ENCODE measurements at places on chromosomes 16 and 17. TPM values are rescaled to one million over a fixed set of nuclear protein-coding genes. Genes with fewer than 3 reads are reported as not detected.

Gene TEKT5
- total RNA-seq = not detected

Gene SMTNL2
- total RNA-seq = not detected

Gene MYOCD
- 11.9 TPM for total RNA-seq

GRCh38 chr16:12742741-12743140, 60.9 kb downstream of the CPPED1 start:
- no peaks in the 10 kb centered on the region for H3K27me3 ChIP-seq
- no peak overlapping the region for H3K4me3 ChIP-seq
- no peak for DNase-seq
- H3K27ac ChIP-seq = no peak overlapping the region
- no peaks in the 10 kb centered on the region for H3K4me1 ChIP-seq

DNA sequence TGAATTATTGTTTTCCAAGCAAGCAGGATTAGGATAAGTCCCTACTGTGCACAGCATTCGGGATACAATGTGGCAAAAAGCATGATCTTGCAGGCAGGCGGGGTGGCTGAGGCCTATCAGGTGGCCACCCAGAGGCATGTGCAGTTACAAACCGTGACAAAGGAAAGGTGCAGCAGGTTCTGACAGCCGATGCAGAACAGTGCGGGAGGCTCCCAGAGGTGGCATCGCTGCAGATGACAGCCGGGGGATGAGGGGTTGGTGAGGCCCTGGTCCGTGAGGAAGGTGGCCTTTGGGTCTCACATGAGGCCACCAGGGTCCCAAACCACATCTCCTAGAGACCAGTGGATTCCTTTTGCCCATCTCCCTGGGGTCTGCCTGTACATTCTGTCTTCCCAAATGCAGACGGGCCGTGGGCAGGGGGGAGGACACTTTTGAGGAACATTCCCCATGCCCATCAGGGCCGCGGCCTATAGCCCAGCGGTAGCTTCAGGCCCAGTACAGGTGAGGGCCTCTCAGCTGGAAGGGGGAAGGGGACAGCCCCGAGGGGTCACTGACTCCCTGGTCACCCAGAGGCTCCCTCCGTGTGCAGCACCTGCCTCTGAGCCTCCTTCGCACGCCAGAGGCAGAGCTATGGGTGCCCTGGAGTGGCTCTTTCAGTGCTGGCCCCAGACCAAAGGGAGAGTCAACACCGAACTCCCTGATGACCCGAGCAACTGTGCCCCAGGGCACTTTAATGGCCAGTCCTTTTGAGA, 85.1 kb downstream of the SOCS1 start:
- peaks cover 38% of the 10 kb centered on the region for H3K36me3 ChIP-seq
- no peak overlapping the region for H3K4me3 ChIP-seq
- H3K4me1 ChIP-seq = no peaks in the 10 kb centered on the region
- H3K27ac ChIP-seq = no peak overlapping the region

DNA sequence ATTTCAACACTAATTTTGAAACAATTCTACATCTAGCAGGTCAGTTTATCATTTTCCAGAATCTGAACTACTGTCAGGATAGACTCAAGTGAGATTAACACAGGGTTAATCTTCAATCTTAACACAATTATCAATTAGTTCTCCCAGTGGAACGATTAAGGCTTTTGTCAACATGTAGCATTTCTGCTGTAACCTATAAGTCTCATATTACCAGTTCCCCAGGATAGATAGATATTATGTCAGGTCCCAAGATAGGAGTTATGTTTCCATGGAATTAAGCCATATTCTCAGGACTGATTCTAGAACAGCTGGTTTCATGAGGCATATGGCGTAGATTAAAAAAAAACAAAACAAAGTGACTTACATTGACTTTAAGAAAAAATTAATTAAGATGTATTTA, 4.4 kb upstream of the FBF1 start:
- no peak overlapping the region for H3K4me3 ChIP-seq
- H3K36me3 ChIP-seq = peaks cover 25% of the 10 kb centered on the region
- no peak overlapping the region for H3K27ac ChIP-seq
- H3K4me1 ChIP-seq = peaks cover 14% of the 10 kb centered on the region
- no peaks in the 10 kb centered on the region for H3K27me3 ChIP-seq
- no peak for DNase-seq

DNA sequence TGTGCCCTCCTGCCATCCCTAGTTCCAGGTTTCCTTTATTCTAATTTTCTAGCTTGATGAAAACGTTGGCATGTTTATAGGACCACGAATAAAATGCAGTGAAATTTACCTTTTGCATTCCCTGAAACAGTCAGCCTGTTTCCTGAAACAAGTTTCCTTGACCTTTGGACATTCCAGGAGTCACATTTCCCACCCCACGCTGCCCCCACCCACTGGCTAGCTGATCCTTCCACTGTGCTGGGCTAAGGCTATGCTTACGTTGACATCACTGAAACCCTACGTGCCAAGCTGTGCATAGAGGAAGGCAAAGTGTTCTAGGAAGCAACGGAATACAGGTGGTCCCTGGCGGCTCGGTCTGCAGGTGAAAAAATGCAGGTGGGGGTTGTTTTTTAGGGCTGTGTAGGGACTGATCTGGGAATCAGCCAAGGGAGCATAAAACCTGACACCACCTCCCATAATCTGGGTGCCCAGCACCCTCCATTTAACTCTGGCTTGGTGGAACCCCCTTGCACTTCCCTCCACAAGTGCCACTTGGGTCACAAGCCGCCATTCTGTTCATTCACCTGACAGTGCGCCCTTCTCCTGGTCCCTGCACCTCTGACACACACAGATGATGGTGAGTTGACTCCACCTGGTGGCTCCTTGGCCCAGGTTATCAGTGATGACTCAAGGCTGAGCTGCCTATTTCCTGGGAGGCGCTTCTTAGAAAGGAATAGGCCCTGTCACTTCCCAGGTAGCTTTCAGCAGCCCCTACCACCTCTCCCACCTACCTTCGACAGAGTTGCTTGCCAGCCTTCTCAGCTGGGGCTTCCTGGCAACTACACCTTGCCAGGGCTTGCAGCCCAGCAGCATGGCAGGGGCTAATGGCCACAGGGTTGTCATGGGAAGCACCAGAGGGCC, 83.7 kb downstream of the N4BP1 start:
- H3K36me3 ChIP-seq = peaks cover 2% of the 10 kb centered on the region
- peak; percentile 49 for DNase-seq
- no peak overlapping the region for H3K4me3 ChIP-seq
- H3K4me1 ChIP-seq = peaks cover 14% of the 10 kb centered on the region

DNA sequence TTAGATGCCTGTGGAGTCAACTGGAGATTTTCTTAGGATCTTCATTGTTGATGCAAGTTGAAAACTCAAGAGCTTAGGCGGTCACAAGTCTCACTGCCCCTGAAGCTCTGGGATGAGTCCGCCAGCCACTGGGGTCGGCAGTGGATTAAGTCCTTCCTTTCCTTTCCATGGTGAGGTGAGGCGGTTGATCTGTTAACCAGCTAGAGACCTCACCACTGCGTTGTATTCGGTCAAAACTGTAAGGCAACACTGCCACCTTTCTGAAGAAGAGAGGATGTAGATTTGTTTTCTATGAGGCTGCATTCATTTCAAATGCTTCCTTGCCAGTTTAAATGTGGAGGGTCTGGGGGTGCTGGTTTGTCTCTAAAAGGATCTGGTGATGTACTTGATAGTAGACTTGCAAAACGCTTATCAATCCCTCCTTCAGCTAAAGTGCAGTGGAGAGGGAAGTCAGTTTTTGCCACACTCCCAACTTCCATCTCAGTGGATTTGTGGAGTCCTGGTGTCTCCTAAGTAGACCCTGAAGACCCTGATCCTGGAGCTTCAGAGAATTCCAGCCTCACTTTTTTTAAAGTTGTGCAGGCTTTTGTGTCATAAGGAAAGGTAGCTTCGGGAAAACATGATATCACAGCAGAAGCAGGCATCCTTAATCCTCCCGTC, 1.7 kb downstream of the MYOCD start:
- H3K27ac ChIP-seq = peak overlapping the region; percentile 70
- no peaks in the 10 kb centered on the region for H3K27me3 ChIP-seq
- H3K4me1 ChIP-seq = peaks cover 44% of the 10 kb centered on the region
- H3K36me3 ChIP-seq = no peaks in the 10 kb centered on the region

GRCh38 chr17:61063528-61063927, 336.1 kb upstream of the TBX2 start:
- no peaks in the 10 kb centered on the region for H3K27me3 ChIP-seq
- H3K27ac ChIP-seq = no peak overlapping the region
- DNase-seq = no peak

- peaks cover 28% of the 10 kb centered on the region for H3K4me1 ChIP-seq
- no peak overlapping the region for H3K4me3 ChIP-seq
- H3K27ac ChIP-seq = no peak overlapping the region
These were observed 6.1 kb downstream of the GDE1 start for GRCh38 chr16:19515757-19516156.

DNA sequence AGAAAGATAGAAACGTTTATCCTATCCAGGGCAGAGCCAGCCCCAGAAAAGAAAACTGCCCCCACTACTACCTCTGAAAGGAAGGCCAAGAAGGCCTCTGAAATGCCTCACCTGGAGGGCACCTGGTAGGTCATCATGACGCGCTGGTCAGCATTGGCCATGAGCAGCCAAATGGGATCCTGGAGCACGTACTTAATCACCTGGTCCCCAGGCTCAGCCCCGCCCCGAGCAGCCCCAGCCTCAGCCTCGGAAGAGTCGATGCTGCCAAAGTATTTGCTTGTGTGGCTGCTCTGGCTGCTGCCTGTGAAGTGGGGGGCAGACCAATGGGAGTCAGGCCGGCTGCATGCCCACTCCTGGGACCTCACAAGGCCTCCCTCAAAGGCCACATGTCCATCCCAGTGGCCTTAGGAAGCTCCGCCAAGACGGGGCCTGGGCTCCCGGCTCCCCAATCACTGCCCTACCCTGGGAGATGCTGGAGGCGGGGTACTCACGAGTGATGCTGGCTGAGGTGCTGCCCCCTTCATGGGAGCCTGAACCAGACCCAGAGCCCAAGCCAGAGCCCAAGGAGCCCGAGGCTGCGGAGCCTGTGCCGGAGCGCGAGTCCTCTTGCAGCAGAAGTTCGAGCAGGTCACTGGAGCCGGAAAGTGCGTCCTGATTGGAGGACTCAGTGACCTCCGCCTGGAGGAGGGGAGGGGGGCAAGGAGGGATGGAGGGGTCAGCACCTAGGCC, 9.9 kb downstream of the PER1 start:
- H3K36me3 ChIP-seq = peaks cover 40% of the 10 kb centered on the region
- no peaks in the 10 kb centered on the region for H3K27me3 ChIP-seq
- H3K4me3 ChIP-seq = no peak overlapping the region
- peak overlapping the region; percentile 17 for H3K27ac ChIP-seq
- no peak for DNase-seq

- DNase-seq = no peak
- no peak overlapping the region for H3K4me3 ChIP-seq
- H3K27ac ChIP-seq = no peak overlapping the region
- no peaks in the 10 kb centered on the region for H3K36me3 ChIP-seq
These were observed 17.4 kb upstream of the SUPT4H1 start for GRCh38 chr17:58369214-58370031.

- H3K36me3 ChIP-seq = no peaks in the 10 kb centered on the region
- H3K27me3 ChIP-seq = no peaks in the 10 kb centered on the region
- no peak overlapping the region for H3K4me3 ChIP-seq
- no peak overlapping the region for H3K27ac ChIP-seq
- peaks cover 14% of the 10 kb centered on the region for H3K4me1 ChIP-seq
- DNase-seq = peak; percentile 55
These were observed 331.1 kb downstream of the C16orf95 start for GRCh38 chr16:86986136-86986535.

GRCh38 chr17:65865715-65866425, 304.4 kb upstream of the AXIN2 start:
- no peak overlapping the region for H3K27ac ChIP-seq
- H3K4me1 ChIP-seq = no peaks in the 10 kb centered on the region
- no peak overlapping the region for H3K4me3 ChIP-seq
- DNase-seq = no peak
- H3K36me3 ChIP-seq = peaks cover 2% of the 10 kb centered on the region

- no peaks in the 10 kb centered on the region for H3K27me3 ChIP-seq
- DNase-seq = no peak
- H3K27ac ChIP-seq = no peak overlapping the region
- peaks cover 5% of the 10 kb centered on the region for H3K4me1 ChIP-seq
- no peak overlapping the region for H3K4me3 ChIP-seq
These were observed 1297.6 kb upstream of the GOT2 start for GRCh38 chr16:60031740-60032139.

- DNase-seq = no peak
- H3K27ac ChIP-seq = no peak overlapping the region
- H3K27me3 ChIP-seq = no peaks in the 10 kb centered on the region
- no peak overlapping the region for H3K4me3 ChIP-seq
These were observed 34.6 kb upstream of the ALDH3A2 start for GRCh38 chr17:19613979-19614378.

DNA sequence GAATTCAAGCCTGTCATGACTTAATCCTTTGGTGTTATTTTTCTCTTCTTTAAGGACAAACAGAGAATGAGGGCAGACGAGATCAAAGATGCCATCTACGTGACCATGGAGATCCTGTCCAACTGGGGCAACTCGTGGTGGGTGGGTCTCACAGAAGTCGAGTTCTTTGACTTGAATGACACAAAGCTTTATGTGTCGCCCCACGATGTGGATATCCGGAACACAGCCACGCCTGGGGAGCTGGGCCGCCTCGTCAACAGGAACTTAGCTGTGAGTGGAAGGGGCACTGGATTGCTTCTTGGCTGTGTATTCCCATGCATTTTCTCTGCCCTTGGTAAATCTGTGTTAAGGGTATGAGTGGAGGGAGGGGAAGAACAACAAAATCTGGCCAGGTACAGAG, 158.7 kb downstream of the KATNIP start:
- H3K27ac ChIP-seq = no peak overlapping the region
- peak; percentile 50 for DNase-seq
- peaks cover 14% of the 10 kb centered on the region for H3K36me3 ChIP-seq
- no peaks in the 10 kb centered on the region for H3K27me3 ChIP-seq
- H3K4me1 ChIP-seq = peaks cover 2% of the 10 kb centered on the region

DNA sequence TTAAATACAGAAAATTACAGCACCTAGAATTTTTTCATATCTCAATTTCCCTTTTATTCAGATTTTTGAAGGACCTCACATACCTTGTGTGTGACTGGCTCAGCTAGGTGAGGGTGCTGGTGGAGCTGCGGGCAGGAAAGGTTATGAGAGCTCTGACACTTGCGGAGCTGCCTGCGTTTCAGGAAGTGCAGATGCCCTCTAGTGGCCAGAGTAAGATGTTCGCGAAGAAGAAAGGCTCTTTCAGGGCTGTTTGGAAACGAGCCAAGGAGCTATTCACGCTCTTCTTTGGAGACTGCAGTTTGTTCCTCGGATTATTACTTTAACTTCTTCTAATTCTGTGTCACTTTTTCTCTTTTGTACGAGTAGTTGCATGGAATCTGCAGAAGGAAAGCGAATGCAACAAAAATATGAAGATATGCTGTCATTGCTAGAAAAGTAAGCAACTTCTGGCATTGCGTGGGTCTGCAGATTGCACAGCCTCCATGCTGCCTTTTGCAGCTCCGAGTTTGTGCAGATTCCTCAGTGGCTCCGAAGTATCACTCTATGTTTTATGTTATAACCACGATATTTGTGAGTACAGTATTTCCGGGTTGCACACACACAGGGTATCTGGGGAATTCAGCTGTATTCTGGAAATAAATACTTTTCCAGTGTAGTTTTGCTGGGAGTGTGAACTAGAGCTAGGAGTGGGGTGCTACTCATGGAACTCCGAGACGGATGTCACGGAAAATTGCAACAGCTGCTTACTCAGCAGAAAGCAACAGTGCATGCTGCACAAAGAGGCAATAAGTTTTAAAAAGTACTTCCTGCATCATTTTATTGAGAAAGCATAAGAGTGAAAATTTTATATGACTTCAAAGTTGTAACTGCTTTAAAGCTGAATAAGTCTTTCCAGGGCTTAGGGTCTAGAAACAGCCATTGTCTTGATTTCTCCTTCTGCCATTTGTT, 46.3 kb downstream of the DNAH9 start:
- no peak for DNase-seq
- H3K4me3 ChIP-seq = no peak overlapping the region
- no peaks in the 10 kb centered on the region for H3K36me3 ChIP-seq
- no peak overlapping the region for H3K27ac ChIP-seq
